ENCODE measurements at places on chromosomes 4 and X.

GRCh38 chr4:141746026-141746425 is 109.6 kb downstream of the IL15 start:
- DNase-seq = no peak

GRCh38 chr4:5746250-5746649 is 35.2 kb downstream of the EVC start:
- DNase-seq = no peak

GRCh38 chr4:31674313-31674947 is 954.3 kb downstream of the PCDH7 start:
- no peak for DNase-seq

GRCh38 chr4:32180086-32180485 is 1459.9 kb downstream of the PCDH7 start:
- no peak for DNase-seq

GRCh38 chrX:45876206-45876605 is 669.0 kb downstream of the ZNF674 start:
- no peak for DNase-seq

- DNase-seq = no peak
Measured at GRCh38 chr4:118180776-118181175, 146.5 kb downstream of the NDST3 start.

GRCh38 chrX:16985286-16985685 is 38.8 kb downstream of the REPS2 start:
- DNase-seq = no peak
